ENCODE measurements at places on chromosomes 5 and 9.

- DNase-seq = no peak
These were observed 4.1 kb upstream of the KCNMB1 start for GRCh38 chr5:170393235-170393634.

- DNase-seq = no peak
These were observed 295.4 kb downstream of the CSNK1G3 start for GRCh38 chr5:123807177-123807945.

DNA sequence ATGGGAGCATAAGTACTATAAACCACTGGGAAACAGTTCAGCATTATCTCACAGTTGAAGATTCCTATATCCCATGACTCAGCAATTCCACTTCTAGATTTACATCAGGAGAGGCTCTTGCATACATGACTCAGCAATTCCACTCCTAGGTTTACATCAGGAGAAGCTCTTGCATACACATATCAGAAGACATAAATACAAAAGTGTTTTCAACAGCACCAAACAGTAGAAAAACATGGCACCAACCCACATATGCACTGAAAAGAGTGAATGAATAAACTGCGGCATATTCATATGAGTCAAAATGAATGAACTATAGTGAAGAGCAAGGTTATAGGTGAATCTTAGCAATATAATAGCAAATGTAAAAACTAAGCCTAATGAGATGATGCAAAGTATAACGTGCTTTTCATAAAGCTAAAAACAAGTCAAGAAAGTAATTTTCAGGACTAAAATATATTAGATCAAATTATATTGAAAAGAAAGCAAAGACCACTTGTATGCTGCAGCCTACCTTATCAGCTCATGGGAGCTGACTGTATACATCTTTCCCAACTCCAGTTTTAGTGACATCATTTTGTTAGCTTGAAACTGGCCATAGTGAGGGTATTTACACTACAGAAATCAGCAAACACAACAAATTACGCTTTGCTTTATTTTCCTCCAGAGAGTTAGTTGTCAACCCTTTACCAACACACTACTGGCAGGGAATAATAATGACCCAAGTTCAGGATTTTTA lies 95.8 kb downstream of the ANKRD18B start:
- peak; percentile 28 for DNase-seq

DNA sequence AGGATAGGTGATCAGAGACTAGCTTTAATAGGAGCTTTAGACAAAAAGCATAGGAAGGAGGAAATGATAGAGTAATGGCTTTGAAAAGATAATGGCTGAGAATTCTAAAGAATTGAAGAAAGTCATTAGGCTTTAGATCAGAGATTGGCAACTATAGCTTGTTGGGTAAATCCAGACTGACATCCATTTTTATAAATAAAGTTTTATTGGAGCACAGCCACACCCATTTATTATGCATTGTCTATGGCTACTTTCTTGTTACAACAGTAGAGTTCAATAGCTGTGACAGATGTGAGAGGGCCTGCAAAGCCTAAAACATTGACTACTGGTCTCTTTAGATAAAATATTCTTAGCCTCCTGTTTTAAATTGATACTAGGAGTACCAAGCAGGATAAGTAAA lies 40.7 kb upstream of the FYB1 start:
- no peak for DNase-seq

- DNase-seq = no peak
These were observed 41.2 kb downstream of the MOCS2 start for GRCh38 chr5:53068291-53068836.

DNA sequence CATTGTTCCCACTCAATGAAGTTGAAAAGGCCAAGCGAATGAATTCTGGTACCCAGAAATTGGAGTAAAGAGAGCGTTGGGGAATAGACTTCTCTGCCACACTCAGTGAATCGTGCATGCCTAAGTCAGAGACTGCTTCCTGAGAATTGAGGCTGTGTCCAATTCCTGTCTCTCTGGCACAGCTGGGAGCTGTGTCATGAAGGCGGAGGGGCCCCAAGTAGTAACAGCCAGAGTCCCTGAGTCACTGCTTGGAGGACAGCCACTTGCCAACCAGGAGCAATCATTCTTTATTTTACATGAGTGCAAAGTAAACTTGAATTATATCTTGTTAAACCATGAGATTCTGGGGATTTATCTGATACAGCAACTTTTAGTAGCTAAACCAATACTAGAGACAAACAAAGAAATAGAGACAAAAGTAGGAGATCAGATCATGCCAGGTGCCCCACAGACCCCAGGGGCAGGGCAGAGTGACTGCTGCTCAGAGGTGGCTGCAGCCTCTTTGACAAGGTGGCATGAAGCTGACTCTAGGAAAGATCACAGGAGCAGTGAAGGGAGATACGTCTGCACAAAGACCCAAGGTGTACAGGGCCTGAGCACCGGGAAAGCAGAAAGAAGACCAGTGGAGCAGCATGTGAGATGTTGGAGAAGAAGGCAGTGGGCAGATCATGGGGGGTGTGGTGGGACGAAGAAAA lies 246.0 kb downstream of the GADD45G start:
- DNase-seq = no peak

DNA sequence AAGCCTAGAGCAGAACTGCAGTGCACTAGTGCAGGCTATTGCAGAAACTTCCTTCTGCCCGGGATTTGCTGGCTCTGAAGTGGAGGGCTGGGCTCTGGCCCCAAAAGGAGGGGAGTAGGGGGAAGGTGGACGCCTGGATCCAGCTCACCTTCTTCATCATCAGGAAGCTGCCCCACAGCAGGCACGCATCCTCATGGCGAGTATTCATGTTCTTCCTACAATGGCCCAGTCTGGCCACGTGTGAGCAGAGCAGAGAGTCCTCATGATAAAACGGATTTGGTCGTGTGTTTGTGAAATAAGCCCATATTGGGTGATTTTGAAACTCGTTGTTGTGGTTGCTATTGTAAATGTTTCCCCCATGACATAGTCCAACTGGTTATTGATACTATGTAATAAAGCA lies 8.2 kb upstream of the GLIPR2 start:
- DNase-seq = no peak

- no peak for DNase-seq
These were observed 22.3 kb downstream of the FBXW2 start for GRCh38 chr9:120770931-120771330.

DNA sequence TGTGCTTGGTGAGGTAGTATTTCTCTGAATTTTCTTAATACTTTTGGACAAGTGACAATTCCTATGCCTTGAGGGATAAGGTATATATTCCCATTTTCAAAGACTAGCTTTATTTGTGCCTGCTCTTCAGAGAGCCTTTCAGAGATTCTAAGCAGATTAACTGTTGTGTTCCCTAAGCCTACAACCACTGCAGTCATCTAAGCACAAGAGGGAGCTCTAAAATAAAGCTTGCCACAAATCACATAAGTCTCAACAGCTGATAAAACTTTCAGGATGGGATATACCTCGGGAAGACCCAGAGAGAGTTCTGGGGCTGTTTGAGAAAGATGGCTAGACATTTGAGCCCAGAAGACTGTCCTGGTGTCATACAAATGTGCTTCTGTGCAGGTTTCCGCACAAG lies 157.3 kb downstream of the CYLC2 start:
- no peak for DNase-seq

GRCh38 chr9:113548221-113549041 lies 84.9 kb downstream of the RGS3 start:
- DNase-seq = no peak

DNA sequence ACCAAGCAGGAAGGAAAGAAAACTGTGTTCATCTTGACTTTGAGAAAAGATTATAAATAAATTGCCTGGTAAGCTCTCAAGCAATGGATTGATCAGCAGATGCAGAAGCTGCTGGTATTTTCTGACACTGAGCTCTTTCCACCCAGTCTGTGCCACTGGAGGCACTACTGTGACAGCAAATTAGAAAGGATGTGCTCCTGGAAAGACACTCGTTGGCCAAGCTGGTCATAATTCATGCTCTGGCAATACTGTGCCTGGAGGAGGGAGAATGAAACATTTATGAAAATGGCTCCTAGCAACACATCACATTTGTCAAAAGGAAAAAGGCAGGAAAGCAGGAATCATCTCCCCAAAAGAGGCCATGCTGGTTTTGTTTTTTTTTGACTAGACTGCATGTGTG lies 84.2 kb downstream of the CAVIN4 start:
- DNase-seq = no peak

DNA sequence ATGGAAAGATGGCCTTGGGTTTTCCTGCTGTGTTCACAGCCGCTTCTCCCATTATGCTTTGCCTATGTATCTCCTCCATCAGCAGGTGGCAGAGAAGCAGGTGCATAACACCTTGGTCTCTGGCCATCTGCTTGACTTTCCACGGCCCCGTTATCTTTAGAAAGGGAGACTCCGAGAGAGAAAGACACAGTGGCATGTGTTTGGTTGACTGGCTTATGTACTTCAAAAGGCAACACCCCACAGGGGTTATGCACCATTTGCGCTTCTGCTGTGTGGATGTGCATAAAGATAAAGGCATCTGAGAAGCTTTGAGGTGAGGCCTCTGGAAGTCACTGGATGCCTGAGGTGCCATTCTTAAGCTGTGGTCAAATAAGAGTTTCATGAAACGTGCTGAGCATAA lies 138.4 kb downstream of the EGFLAM start:
- no peak for DNase-seq

DNA sequence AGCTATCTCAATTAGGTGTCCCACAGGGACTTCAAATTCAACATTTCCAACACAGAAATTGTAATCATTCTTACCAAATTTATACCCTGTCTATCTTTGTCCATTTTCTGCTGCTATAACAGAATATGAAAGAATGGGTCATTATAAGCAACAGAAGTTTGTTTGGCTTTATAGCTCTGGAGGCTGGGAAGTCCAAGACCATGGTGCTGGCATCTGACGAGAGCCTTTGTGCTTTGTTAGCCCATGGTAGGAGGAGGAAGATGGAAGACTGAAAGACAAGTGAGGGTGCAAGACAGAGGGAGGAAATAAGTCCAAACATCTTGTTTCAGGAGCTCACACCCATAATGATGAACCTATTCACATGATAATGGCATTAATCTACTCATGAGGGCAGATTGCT lies 72.2 kb downstream of the CWC27 start:
- no peak for DNase-seq

Measured in HCT116 (cell line).